CD4-positive, alpha-beta memory T cell (primary cell): ENCODE measurements at places on chromosomes 4 and X.
A peak's percentile ranks its signal among the peaks of the same experiment; 100 is the strongest.

- DNase-seq, result peak; percentile 13
Measured at GRCh38 chr4:88158489-88159228, at the start of gene ABCG2. Gene ABCG2 (minus strand): TSS chr4:88158639. CDS start chr4:88139995, 18,644 bp downstream.

- no peak for DNase-seq
Measured at GRCh38 chrX:86806786-86807185, 658.5 kb downstream of the DACH2 start.

- DNase-seq, result no peak
Measured at GRCh38 chr4:87805971-87806370, 6.6 kb downstream of the IBSP start.

- DNase-seq, result no peak
Measured at GRCh38 chrX:121301356-121301755, 253.9 kb downstream of the GLUD2 start.

DNA sequence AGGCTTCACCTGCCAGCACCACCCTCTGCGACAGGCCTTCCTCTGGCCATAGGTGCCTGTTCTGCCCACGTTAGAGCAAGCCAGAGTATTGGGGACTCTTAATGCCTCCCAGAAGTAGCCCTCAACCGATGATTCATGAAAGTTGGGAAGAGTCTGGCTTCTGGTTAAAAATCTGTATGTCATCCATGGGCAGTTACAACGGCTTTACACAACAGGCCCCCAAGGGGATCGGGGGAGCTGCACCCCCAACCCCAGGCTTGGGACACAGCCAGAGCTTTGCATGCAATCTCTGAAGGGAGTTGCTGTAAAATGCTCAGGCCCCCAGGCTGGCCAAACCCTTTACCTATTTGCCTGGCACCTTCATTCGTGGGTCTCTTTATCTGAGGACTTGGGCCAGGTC lies 5.4 kb upstream of the CYTL1 start:
- no peak for DNase-seq

DNA sequence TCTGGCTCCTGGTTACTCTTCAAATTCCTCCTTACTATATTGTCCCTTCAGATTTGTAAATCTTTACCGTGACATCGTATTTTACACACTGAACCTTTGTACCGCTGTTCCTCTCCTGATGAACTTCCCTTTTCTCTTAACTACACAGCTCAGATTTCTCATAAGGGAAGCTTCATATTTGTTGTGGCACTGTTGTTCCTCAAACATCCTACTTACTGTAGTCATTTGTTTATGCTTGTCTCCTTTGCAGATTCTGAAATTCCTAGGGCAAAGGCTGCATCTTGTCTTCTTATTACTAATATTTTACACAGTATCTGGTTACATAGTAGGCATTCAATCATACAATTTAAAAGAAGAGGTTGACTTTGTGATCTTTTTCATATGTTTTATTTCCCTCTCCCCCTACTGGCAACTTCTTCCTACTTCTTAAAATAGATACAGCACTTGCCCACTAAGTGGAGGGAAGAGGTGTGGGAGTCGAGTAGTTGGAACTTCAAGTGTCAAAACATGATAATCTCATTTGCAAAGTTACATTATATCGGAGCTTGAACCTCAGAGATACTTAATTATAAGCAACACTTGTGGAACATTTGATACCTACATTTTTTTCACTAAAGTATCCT lies 50.0 kb downstream of the TET2 start:
- no peak for DNase-seq

- no peak for DNase-seq
Measured at GRCh38 chr4:123557857-123558536, 161.4 kb downstream of the SPRY1 start.

- DNase-seq, result no peak
Measured at GRCh38 chr4:145487631-145488030, 6.0 kb downstream of the SMAD1 start.

- no peak for DNase-seq
Measured at GRCh38 chrX:40734971-40735324, 394 bp downstream of the MED14 start.

GRCh38 chrX:13428053-13428786 lies 108.4 kb upstream of the ATXN3L start:
- no peak for DNase-seq

GRCh38 chrX:91434351-91435168 lies at the start of gene PABPC5:
Gene PABPC5 (plus strand): TSS chrX:91434839. CDS start chrX:91435578, 739 bp downstream.
- DNase-seq, result no peak

DNA sequence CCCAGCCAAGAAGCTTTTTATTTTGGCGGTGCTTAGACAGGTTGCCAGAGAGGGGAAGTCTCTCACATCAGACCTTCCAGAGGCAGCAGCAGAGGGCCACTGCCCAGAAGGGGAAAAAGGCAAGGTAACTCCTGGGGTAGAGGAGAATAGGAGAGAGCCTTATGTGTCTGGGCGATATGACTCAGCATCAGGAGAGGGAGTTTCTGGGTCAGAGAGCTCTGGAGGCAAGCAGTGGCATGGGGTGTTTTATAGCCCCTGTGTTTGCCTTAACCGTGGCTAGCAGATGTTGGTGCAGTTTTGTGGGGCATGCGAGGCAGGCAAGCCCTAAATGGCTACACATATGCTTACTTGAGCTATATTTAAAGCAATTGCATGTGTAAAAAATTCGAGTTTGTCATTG lies 8.3 kb upstream of the ZXDB start:
- DNase-seq, result no peak

GRCh38 chr4:59539401-59539800 lies 1660.7 kb upstream of the ADGRL3 start:
- no peak for DNase-seq

- DNase-seq, result peak; percentile 18
Measured at GRCh38 chrX:13123857-13124345, 79.5 kb upstream of the FAM9C start.

DNA sequence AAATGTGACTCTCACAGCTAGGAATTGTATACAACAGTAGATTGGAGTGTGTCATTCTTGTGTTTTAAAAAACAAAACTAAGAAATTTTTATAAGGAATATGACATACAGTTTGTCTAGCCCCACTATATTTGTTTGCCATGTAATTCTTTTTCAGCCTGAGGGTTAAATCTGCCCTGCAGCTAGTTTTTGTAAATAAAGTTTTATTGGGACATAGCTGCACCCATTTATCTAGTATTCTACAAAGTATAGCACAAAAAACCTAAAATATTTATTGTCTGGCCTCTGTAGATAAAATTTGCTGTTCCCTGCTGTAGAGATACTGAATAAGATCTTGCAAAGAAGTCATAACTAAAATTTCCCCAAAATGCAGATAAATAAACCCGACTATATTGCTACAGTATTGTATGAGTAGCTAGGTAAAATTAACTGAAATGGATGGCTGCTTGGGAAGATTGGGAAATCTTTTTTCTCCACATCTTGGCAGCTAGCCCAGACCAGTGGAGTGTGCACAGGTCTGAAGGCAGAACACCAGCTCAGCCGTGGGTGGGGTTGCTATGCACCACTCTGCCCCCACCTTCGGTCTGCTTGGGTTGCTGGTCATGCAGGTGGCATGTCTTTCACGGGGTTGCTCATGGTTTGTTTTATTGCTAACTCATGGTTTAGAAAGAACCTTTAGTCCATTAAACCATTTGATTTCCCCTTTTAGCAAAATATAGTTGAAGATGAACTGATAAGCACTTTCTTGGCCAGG lies 127.9 kb downstream of the KLHL8 start:
- no peak for DNase-seq

- peak; percentile 84 for DNase-seq
Measured at GRCh38 chrX:39854772-39855747, 242.7 kb downstream of the BCOR start.

DNA sequence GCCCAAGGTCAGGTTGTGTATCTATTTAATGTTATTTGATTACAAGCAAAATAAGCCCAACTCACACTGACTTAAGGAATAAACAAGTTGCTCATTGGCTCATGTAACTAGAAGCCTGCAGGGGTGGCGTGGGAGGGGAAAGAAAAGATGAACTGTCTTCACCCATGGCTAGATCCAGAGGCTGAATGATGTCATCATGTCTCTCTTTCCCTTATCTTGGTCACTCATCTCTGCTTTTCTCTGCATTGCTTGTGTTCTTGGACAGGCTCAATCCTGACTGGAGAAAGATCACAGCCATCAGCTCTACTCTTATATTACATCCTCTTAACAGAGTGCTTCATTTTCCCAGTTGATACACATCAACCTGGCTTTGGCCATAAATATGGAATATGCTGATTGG lies 290.0 kb upstream of the DIAPH2 start:
- no peak for DNase-seq

GRCh38 chr4:88836216-88836615 lies 138.6 kb upstream of the NAP1L5 start:
- no peak for DNase-seq

- DNase-seq, result no peak
Measured at GRCh38 chr4:4259484-4260100, 11.6 kb upstream of the TMEM128 start.

DNA sequence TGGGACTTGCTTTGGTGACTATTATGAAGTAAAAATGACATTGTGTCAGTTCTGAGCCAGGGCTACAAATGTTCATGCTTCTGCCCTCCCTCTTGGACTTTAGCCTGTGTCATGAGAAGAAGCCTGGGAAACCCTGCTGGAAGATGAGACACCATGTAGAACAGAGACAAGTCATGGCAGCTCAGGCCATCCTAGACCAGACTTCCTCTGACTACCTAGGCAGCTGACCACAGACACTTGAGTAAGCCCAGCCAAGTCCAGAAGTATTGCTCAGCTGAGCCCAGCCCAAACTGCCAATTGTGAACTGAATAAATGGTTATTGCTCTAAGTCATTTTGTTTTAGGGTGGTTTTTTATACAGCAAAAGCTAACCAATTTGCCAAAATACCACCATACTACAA lies 467.6 kb upstream of the CNKSR2 start:
- DNase-seq, result no peak

DNA sequence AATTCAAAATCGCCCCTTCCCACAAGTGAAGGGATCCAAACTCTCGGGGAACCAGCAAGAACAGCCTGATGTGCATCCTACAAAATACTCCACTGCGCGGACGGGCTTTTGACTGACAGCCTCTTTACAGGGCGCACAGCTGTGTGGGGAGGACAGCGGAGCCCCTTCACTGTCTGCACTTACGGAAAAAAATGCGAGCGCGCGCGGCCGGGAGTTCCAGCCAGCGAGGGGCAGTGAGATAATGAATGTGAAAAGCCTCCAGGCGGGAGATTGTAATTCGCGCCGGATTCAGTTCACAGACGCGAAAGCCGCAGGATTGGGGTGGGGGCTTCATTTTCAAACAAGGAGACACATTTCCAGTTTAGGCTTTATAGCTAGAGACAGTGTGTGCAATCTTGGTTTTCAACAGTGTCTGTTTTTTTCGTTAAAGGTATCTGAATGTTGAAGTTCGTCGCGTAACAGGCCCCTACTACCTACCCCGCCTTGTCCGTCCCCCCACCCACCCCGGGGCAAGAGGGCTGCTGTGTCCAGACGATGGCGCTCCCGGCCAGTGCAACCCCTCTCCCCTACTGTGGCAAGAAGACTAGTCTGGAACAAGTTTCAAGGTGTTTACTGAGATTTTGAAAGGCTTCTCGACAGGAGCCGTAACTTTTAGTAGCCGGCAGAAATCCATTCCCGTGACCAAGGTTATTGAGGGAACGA lies 1.7 kb upstream of the GPR50 start:
- no peak for DNase-seq

DNA sequence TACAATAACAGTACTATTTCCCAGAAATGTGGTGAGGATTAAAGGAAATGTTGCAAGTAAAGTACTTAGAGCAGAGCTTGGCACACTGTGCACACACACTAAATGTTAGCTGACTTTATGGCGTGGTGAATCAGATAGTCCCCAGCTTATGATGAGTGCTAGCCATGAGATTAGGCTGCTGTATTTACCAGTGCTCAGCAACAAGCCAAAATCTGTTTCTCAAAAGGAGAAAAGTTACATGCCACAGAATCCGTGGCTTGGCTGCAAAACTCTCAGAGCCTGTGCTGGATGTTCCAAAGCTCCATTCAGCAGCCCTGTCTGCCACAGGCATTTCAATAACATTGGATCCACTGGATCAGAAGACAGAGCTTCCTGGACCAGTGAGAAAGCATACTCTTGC lies 12.8 kb upstream of the STBD1 start:
- DNase-seq, result no peak

- DNase-seq, result no peak
Measured at GRCh38 chr4:6031846-6032245, 13.6 kb upstream of the C4orf50 start.

DNA sequence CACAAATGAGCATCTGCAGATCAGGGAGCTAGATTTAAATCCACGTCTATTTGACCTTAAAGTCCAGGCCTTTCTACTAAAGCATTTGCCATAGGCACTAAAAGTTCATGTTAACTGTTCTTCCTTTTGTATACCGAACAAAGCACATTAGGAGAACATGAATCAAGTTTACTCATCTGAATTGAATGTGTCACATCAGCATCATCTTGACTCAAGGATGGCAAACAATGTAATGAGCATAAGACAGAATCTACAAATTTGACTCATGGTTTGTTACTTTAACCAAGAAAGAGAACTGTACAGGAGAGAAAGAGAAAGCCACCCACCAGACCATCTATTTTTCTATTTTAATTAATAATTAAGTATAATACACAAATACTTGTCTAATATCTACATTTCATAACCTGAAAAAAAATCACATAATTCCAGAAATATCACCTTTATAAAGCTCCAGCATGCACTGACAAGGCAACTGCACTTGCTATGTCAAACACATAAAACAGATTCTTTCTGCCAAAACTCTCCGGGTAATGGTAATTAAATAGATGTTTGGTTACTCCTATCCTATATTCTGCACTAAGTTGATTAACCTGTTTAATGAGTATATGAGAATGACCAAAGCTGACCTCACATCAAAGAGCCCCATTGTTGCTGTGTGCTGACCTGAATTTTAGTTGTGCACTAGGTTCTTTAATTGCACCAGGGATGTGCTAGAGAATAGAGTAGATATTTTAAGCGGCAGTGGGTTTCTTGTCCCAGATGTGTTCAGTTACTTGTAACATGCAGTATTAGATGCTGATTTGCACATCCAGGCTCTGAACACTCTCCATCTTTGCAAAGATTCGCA lies 42.5 kb upstream of the LEF1 start:
- no peak for DNase-seq

DNA sequence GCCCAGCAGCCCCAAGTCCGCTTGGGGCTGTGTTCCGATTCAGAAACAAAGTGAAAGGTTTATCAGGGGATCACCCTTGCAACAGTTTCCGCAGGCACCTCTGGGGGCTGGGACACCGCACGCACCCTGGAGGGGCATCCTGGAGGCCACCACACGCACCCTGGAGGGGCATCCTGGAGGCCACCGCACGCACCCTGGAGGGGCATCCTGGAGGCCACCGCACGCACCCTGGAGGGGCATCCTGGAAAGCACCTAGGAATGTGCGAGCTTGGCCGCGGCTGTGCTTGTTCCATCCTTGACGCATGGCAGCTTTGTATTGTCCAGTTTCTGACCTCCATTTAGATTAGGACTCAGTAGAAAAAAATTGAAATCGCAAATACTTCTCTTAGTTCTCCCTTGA lies 21.3 kb upstream of the CBR4 start:
- DNase-seq, result no peak

GRCh38 chrX:40385256-40385655 lies 195.5 kb upstream of the ATP6AP2 start:
- DNase-seq, result no peak

GRCh38 chr4:154086247-154086646 lies 297.4 kb upstream of the SFRP2 start:
- no peak for DNase-seq
